LoVo (cell line): ENCODE measurements at places on chromosomes 2 and 18.

- no peak for DNase-seq
Measured at GRCh38 chr18:50167966-50168365, 27.0 kb downstream of the MYO5B start.

- DNase-seq = no peak
Measured at GRCh38 chr2:120771111-120771780, 35.6 kb downstream of the GLI2 start.

DNA sequence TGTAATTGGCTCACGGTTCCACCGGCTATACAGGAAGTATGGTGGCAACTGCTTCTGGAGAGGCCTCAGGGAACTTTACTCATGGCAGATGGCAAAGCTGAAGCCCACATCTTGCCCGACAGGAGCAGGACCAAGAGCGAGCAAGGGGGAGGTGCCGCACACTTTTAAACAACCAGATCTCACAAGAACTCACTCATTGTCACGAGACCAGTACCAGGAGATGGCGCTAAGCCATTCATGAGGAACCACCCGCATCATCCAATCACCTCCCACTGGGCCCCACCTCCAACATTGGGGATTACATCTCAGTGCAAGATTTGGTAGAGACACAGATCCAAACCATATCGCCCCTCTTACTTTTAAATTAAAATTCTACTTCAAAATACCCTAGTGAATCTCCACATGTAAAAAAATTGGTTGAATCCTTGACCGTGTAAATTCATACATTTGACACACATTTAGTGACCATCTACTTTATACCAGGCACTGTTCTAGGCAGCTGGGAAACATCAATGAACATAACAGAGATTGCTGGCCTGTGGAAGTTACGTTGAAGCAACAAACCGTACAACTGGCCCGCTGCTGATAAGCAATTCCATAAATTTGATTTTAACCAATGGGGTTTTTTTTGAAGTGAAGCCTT, 87.6 kb downstream of the ALPK2 start:
- no peak for DNase-seq

DNA sequence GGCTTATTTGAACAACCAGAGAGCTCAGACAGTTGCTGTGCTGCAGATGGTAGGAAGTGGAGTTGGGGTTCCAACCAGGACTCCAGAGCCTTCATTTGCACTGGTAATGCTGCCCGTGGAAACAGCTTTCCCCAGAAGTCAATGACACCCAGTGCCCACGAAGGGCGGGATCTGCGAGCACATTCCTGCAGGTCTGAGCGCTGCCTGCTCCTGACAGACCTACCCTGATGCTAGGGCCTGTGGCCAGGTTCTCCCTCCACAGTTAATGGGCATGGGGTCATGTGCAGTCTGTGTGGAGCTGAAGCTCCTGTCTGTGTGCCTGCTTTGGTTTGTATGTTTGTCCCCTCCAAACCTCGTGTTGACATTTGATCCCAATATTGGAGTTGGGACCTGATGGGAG, 299.0 kb upstream of the HS6ST1 start:
- no peak for DNase-seq

DNA sequence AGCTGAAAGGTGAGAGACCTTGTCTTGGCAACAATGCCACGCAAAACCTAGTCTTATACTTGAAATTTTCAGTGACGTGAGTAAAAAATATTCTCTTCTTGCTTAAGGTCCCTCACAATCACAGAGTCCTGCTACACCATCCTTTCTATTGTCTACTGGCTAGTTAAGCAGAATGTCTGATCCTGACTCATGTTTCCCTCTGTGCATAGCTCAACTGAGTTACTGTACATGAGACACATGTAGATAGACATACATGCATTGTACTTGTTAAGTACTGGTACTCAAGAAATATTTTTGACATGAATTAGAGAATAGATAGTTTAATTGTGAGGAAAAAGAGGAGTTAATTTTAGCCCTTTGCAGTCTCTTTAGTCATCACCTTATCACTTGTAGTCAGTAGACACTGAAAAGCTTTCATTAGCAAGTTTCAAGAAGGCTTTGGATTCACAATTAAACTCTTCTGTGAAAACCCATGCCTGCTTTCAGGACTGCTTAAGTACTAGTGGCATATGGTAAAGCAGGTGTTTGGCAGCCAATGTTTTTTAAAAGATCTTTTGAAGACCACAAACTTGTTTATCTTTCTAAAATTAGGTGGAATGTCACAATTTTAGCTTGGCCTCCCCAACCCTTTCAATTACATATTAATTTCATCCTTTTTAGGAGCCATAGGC, 158.7 kb upstream of the CCDC150 start:
- no peak for DNase-seq

DNA sequence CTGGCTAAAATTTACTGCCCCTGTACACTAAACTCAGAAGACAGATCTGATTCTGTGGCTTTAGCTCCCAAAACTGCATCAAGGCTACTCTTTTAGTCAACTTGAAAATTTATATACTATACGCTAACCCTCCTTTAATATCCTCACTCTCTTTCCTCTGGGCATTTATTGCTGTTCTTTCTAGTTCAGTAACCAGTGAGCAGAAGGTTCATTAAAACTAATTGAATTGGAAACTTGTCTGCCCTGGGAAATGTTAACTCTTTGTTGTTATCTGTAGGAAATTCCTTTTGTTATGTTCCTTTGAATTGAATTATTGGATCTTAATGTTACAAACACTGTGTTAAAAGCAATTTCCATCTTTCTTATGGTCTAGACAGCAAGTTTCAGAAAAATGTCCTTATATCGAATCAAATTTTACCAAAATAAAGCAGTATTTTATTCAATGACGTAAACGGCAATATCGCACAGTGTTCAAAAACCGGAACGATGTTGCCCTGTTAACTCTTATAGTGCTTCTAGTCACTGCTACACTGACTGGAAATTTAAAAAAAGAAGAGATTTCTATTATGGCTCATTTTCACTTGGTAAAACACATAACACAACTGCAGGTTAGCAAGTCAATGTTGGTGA, 168.3 kb downstream of the NR4A2 start:
- DNase-seq = no peak

GRCh38 chr2:18454692-18455235, 105.7 kb downstream of the RDH14 start:
- no peak for DNase-seq

DNA sequence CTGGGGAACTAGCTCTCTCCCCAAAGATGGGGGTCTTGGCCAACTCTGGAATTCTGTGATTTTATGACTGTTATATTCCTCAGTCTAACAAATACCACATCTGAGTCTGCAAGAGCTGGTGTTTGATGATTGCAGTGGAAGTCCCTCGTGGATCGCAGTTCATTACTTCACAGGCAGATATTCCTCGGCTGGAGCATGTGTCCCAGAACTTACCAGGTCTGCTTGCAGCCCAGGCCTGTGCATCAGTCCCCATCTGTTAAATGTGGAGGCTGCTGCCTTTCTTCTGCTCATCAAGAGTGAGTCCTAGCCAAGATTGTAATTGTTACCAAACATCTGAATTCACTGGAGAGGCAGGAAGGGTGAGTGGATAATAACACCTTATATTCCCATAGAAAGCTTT, 55.5 kb downstream of the PRKCE start:
- no peak for DNase-seq

- DNase-seq = no peak
Measured at GRCh38 chr18:27771571-27771970, 405.4 kb downstream of the CDH2 start.

- DNase-seq = no peak
Measured at GRCh38 chr2:120452131-120452530, 106.2 kb downstream of the INHBB start.

- DNase-seq = no peak
Measured at GRCh38 chr2:208012449-208012848, 12.9 kb downstream of the PLEKHM3 start.

- no peak for DNase-seq
Measured at GRCh38 chr18:10928011-10928771, 221.2 kb downstream of the PIEZO2 start.

- DNase-seq = no peak
Measured at GRCh38 chr2:85071096-85071495, 62.1 kb upstream of the TCF7L1 start.

DNA sequence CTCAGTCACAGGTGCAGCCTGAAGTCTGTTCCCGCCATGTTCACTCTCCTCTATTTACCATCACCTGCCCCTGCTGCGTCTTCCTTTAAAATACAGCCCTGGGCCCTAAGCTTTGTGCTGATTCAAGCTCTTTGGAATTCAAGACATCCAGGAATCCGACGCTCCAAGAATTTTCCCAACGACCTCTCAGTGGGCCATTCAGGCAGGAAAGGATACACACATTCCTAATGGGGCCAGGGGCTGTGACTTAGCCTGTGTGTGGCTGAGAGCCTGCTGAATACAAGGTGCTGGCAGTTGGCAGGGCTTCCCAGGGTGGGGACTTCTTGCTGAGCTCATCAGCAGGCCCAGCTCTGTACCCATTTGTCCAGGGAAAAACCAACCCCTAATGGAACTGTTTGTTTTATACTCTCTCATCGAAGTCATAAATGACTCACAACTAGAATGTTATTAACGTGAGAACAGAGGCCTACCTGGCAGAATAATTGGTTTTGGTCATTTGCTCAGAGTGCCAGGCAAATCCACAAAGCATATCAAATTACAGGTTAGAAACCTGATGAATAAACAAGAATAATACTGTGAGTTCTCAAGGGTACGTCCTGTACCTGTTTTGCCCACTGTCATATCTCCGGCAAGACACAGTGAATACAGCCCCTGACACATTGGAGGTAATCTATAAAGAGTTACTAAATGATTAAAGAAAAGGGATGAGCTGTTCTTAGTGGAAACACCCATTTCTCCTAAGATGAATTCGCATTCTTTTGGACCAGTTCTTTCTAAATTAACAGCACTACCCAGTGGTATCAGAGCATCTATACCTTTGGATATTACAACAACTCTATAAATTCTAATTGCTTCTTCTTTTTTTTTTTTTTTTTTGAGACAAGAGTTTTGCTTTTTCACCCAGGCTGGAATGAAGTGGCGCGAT, 12.6 kb upstream of the KCMF1 start:
- DNase-seq = peak; percentile 96

- DNase-seq = no peak
Measured at GRCh38 chr2:158998551-158999248, 30.3 kb downstream of the TANC1 start.

DNA sequence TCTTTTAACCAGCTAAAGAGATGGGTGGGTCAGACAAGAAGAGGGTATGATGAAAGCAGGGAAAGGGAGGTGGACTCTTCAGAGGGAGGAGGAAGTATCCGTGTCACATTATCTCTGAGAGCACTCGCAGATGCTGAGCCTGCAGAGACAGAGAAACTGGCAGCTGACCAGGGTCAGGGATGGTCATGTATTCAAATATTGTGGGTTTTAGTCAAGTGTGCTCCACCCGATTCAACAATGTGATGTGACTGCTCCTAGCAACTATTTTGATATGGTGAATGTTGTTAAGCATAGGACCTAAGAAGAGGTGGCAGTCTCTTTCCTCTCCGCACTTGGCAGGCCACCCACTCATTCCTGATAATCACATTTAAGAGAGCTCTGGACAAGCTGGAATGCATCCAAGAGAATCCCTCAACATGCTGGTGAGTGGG, 1.3 kb upstream of the CLIP4 start:
- DNase-seq = peak; percentile 74

- peak; percentile 66 for DNase-seq
Measured at GRCh38 chr2:97662895-97663625, 784 bp downstream of the ACTR1B start.

GRCh38 chr2:59824314-59824713, 729.1 kb downstream of the BCL11A start:
- no peak for DNase-seq
